ENCODE measurements at places on chromosomes 5 and 9.

DNA sequence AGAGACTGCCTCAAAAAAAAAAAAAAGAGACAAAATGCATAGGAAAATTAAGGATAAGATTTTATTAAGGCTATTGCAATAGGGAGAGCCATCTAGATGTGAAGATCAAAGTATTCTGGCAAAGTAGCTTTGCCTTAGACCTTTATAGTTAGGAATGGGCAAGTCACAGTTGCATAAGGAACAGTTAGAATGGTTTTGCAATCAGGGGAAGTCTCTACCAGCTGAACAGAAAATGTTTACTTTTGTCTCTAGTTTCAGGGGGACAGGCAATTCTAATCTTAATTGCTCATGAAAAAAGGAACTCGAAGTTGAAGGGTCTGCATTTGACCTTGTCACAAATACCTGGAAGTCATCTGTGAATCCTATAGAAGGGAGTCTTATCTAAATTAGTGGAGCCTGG is 13.1 kb upstream of the ATP6V1G1 start:
- no peak for DNase-seq

- DNase-seq = no peak
These were observed 135.8 kb downstream of the PCSK1 start for GRCh38 chr5:96297290-96297689.

GRCh38 chr5:6110441-6111005 is 267.8 kb downstream of the MED10 start:
- DNase-seq = no peak

GRCh38 chr5:157993201-157993600 is 134.3 kb upstream of the CLINT1 start:
- no peak for DNase-seq

- DNase-seq = peak; percentile 28
These were observed 421.7 kb downstream of the CDK5RAP2 start for GRCh38 chr9:120158221-120158620.

DNA sequence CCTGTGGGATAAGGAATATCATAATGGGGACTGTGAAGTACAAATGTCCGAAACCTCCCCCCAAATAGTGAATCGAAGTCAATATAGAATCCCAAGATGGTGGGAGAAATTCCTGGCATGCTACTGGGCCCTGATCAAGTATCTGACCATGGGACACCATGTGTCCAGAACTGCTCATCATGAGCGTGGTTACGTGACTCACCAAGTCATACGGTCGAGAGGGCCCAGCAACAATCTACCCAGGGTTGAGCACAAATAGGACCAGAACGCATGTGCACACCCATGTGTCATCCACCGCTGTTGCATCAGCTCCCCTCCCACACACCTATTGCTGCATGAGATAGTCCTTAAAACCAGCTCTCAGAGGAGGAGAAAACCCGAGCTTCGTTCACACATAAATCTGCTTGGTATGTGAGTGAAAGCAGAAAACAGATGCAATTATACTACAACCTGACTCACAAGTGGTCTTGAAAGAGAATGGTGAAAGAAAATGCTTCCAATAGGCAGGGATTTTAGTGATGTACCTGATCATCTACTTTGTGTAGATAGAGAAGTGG is 353.2 kb downstream of the CWC27 start:
- DNase-seq = no peak

GRCh38 chr9:14960881-14961280 is 50.7 kb upstream of the FREM1 start:
- DNase-seq = no peak
